Hippocampal formation (tissue), 2 donors: ENCODE measurements at places on chromosomes 13 and 19.
A peak's percentile ranks its signal among the peaks of the same experiment; 100 is the strongest.

DNA sequence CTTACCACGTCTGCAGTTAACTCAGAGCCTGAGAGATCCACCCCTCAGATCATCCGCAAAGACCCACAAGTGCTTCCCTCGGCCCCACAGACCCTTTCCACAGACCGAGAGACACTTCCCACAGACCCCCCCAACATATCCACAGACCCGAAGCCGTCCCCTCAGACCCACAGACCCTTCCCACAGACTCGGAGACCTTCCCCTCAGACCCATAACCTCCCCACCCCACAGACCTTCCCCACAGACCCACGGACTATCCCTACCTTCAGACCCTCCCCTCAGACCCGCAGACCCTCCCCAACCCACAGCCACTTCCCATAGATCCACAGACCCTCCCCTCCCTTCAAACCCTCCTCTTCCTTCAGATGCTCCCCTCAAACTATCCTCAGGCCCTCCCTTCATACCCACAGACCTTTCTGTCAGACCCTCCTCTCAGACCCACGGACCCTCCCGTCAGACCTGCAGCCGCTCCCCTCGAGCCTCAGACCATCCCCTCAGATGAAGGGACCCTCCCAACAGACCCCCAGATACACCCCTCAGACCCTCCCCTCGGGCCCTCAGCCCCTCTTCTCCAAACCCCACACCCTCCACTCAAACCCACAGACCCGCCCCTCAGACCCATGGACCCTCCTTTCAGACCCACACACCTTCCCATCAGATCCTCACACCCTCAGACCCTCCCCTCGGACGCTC lies 20.1 kb upstream of the TFDP1 start:
- DNase-seq, result no peak

DNA sequence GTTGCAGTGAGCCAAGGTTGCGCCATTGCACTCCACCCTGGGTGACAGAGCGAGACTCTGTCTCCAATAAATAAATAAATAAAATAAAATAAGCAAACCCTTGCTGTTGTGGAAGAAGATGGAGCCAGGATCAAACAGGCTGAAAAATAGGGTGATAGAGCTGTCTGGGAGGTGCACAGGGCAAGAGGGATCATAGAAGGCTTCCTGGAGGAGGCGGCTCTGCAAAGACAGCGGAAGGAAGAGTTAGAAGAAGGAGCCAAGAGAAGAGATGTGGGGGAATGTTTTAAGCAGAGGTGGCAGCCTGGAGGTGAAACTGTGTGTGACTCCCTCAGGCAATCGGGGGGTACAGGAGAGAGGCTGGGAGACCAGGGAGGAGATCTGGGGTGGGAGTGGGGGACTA lies 40.6 kb downstream of the ZNRF4 start:
- no peak for DNase-seq

- DNase-seq, result no peak
These were observed 65.0 kb downstream of the ARHGEF7 start for GRCh38 chr13:111179908-111180760.

DNA sequence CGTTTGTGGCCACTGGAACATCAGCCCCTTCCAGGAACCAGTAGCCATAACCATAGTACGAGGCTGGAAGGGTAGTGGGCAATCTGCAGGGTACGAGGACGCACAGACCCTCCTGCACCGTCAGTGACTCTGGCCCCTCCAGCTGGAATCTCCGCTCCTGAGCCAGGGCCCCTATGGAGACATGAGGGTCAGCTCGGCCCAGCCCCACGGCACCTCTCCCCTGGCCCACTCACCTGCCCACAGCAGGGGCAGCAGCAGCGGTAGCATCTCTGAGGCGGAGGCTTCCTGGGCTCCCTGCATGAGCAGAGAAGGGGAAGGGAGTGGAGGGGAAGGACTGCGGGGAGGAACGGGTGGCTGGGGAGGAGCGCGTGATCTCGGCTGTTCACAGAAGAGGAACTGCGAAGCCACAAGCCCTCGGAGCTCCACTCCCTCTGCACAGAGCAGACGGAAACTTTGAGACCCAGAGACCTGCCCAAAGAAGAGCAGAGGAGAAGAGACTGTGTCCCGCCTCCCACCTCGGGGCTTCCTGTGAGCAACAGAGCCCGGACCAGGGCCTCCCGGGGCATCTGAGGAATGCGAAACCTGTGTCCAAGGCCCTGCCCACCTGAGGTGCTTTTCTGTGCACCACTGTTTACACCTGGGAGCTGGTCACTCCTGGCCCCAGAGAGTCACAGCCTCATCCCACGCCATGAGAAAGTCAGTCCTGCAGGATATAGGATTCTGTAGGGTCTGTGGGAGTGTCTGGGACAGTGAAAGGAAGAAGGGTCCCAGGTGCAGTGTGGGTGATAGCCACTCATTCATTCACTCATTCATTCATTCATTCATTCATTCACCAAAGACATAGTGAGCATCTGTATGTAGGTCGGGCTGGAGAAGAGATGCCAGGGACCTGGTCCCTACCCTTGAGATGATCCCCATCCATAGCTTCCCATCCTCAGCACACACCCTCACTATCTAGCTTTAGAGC lies at the start of gene SIGLEC6:
TSS of gene SIGLEC6 (minus strand) at position 322 of the 967 bp plus-strand sequence. CDS start at position 300, 22 bp downstream.
- peak; percentile 46 for DNase-seq

- DNase-seq, result no peak
These were observed 107.3 kb upstream of the ZNF507 start for GRCh38 chr19:32238076-32238475.

DNA sequence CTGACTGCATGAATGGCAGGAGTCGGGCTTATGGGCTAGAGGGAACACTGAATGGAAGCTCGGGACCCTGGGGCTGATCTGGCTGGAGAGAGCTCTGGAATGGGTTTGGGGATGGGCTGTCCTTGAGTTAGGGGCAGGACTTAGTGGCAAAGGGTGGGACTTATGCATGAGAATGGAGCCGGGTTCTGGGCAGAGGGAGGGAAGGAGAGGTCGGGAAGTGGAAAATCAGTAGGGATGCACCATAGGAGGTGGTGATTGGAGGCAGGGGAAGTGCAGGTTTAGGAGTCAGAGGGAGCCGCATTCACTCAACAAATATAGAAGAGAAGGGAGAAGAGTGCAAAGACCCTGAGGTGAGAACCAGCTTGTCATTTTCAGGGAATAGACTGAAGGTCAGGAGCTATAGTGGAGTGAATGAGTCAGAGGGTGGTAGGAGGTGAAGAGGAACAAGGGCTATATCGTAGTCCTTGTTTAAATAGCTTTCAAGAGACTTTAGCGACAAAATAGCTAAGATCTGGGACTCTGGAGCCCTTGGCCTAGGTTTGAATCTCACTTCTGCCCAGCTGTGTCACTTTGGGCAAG lies 748 bp downstream of the RAB4B start:
- DNase-seq, result no peak

DNA sequence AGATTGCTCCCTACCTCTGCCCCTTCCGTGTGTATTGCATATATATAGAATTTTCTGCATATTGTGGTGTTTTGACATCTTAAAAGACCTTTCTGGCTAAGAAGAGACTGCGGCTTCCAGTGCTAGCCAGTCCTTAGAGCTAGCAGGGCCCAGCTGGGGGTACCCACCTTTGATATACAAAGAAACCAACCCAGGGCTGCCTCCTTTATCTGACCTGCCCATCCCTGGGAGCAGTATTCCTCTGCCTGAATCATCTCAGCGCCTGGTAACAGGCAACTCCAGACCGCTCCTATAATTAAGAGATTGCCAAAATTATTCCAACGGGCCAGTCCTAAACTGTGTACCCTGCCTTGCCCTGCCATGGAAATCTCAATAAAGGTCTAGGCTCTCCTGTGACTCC lies 186.3 kb upstream of the RNF113B start:
- no peak for DNase-seq

DNA sequence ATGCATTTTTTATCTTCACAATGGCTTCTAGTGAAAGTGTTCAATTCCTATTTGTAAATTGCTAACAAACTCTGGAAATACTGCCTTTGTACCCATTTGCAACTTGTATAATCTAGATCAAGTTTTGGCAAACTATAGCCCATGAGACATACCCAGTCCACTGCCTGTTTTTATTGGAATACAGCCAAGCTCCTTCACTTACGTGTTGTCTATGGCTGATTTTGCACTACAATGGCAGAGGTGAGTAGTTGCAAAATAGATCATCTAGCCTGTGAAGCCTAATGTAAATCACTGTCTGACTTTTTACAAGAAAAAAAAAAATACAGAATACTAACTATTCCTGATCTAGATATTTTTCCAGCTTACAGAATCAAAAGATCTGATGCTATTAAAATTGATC lies 37.1 kb downstream of the DZIP1 start:
- no peak for DNase-seq

DNA sequence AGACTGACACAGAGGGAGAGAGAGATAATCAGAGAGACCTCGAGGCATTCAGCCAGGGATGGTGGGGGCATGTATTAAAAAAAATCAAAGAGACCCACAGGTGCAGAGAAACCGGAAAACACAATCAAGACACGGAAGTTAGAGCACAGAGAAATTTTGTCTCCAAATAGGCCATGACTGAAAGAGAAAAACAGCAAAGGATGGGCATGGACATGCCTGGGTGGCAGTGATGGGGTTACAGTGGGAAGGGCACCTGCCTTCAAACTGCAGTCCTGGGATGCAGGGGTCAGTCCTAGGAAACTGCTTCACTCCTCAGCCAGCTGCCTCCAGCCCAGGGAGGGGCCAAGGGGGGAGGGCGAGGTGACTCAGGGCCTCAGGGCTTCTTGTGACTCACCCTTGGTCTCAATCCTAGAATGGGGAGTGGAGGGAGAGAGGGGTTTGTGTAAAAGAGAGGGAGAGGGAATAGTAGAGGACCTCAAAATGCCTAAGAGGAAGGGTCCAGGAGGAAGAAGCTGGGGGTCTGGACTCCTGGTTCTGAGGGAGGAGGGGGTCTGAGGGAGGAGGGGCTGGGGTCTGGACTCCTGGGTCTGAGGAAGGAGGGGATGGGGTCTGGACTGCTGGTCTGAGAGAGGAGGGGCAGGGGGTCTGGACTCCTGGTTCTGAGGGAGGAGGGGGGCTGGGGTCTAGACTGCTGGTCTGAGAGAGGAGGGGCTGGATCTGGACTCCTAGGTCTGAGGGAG lies 3.6 kb upstream of the KCNN4 start:
- no peak for DNase-seq

GRCh38 chr19:41599175-41599966 lies 23.4 kb downstream of the CEACAM21 start:
- no peak for DNase-seq

DNA sequence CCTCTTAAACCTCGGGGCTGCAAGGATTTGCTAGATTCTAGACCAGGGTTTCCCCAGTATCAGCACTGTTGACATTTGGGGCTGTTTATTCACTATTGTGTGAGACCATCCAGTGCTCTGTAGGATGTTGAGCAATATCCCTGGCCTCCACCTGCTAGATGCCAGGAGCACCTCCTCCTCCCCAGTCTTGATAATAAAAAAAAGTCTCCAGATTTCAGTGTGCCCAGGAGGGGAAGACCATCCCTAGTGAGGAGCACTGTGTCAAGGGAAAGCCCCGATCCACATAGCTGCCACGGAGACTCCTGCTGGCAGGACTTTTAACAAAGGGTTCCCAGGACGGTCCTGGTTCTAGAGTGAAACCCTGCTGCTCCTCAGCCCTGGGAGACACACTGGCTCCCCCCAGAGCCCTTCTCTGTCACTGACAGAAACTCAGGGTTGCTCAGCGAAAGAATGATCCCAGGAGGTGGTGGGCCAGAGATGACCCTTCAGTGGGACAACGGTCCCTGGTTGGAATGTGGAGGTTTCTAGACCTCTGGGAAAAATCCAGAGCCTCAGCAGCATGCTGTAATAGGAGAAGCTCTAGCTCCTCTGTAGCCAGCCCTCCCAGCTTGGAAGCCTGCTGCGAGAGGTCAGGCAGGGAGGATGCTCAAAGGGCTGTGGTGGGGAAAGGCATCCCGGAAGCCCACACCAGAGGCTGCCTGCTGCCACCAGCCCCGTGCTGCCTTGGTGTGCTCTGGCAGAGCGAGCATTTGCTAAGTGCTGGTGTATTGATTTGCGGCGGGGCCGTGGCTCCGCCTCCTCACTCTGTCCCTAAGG lies 20.3 kb downstream of the LYL1 start:
- no peak for DNase-seq
